ENCODE measurements at places on chromosomes 6 and 20.

- DNase-seq = no peak
These were observed 43.4 kb upstream of the SUPT3H start for GRCh38 chr6:45420909-45421708.

DNA sequence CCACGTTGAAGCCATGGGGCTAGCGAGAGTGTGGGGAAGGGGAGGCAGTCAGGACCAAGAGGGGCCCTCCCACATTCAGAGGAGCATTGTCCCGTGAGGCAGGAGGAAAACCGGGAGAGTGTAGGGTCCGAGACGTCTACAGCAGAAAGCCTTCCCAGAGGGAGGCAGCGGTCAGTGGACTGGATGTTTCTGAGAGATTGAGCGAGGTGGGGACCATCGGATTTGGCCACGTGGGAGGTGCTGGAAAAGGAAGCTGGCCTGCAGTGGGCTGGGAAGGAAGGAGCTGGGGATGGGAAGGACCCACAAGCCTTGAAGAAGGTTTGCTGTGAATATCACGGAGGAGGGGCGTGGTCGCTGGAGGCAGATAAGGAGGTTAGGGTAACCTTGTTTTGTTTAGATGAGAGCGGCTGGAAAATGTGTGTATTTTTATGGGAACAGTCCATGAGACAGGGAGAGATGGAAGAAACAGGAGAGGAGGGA lies 119.0 kb upstream of the RNF24 start:
- no peak for DNase-seq

DNA sequence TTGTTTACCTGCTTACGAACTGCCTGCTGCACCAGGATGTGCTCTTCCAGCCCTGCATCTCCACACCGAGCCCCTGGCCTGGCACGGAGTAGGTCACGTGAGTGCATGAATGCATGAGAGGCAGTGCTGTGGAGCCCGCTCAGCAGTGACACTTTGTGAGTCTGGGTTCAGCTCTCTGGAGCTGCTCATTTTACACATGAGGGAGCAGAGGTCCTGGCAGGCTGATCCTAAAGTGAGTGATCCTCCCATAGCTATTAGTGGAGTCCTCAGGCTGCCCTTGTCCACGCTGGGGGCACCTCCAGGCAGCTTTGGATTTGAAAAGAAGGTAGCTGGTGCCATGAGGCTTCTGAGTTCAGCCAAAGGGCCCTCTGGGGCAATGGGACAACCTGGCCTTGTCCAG lies 64.2 kb downstream of the EDN3 start:
- DNase-seq = no peak

GRCh38 chr6:105675715-105676397 lies 273.0 kb upstream of the PREP start:
- peak; percentile 89 for DNase-seq

- DNase-seq = no peak
These were observed 22.1 kb downstream of the ZKSCAN3 start for GRCh38 chr6:28371706-28372451.

All from HCEC 1CT (cell line).